ENCODE measurements at places on chromosomes 5 and 9.

- DNase-seq, result no peak
Measured at GRCh38 chr9:89361816-89362646, 43.7 kb downstream of the SECISBP2 start.

DNA sequence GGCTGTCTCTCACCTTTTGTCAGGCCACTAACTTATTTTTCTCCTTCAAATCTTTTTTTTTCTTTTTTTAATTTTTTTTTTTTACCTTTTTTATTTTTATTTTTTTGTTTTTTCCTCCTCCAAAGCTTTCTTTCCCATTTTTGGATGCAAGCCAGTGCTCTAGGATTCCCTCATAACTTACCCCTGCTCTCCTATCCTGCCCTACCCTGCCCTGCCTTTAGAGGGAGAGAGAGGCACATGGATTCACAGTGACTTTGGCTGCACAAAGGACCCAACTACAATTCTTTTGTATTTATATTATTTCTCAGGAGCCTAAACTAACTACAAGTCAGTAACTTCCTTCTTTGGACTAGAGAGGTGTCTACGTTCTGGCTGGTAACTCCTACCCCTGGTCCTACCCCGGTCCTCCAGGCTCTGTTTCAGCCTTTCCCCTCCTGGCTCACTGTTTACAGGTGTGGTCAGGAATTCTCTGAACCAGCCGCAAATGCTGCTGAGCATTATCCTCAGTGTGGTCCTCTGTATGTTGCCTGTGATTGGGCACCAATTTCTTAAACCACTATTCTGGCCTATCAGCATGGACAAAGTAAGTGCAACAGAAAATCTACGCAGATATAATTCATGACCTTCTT is 8.4 kb upstream of the RUSC2 start:
- DNase-seq, result no peak

DNA sequence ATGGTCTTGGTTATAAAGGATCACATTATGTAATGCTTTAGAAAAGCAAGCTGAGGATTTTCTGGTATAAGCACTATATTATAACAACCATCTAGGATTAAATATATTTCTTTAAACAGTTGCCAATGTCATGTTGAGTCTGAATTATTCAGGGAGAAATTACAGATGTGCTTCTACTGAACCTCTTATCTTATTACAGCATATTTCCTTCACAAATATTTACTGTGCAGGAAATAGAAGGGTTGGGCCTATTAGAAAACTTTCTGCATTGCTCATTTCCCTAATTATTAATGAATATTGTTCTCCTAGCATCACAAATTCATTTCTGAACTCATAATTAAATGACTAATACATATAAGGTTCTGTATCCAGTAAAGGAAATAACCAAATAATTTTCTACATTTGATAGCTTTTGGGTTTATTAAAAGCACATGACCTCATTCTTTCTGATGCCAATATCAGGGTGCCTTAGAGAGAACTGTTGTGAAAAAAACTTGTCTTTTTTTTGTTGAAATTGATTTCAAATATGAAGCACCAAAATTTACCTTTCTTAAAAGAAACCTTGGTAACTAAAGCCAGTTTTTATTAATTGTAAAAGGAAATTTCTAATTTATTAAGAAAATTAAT is 476.8 kb upstream of the PTGER4 start:
- no peak for DNase-seq

GRCh38 chr5:180097163-180097894 is 25.8 kb upstream of the RNF130 start:
- DNase-seq, result no peak

Measured in activated CD8-positive, alpha-beta memory T cell treated with anti-CD3 and anti-CD28 coated beads for 1 hour (primary cell).